ENCODE measurements at places on chromosomes 6 and 20.

DNA sequence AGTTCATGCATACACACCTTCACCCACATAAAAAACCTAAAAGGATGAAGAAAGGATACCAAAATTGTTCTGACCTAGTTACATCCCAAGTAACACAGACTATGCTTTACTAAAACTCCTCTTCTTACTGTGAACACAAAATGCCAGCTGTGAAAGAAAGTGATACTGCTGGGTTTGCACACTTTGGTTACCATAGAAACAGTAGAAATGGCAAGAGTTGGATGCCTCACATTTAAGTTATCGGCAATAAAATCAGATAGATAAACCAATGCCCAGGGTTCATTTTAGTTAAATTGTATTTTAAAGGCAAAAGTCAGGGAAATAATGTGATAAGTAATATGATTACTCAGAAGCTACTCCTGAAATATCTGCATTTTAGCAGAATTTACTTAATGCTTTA, 161.9 kb downstream of the CDK19 start:
- no peak for DNase-seq

DNA sequence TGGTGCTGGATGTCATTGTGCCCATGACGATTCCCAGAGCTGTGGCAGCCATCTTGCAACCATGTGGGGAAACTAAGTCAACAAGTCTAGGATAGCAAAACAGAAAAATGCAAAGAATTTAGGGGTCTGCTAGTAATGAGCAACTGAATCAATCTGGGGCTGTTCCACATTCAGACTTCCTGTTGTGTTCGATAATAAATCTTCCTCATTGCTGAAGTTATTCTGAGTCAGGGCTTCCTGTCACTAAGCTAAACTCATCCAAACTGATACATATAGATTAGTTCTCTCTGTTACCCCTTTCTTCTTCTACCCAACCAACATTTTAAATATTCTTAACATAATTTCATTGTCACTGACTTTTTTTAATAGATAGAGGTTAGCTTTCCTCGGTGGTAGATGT, 205.9 kb downstream of the HACE1 start:
- DNase-seq, result no peak

- peak; percentile 15 for DNase-seq
These were observed at the start of gene SCGN for GRCh38 chr6:25652007-25652515. TSS of gene SCGN (plus strand) at chr6:25652215. CDS start at chr6:25652404, 189 bp downstream.

- no peak for DNase-seq
These were observed 19.8 kb upstream of the CDC5L start for GRCh38 chr6:44367681-44368080.

GRCh38 chr20:40562031-40562430, 127.0 kb downstream of the MAFB start:
- DNase-seq, result no peak

DNA sequence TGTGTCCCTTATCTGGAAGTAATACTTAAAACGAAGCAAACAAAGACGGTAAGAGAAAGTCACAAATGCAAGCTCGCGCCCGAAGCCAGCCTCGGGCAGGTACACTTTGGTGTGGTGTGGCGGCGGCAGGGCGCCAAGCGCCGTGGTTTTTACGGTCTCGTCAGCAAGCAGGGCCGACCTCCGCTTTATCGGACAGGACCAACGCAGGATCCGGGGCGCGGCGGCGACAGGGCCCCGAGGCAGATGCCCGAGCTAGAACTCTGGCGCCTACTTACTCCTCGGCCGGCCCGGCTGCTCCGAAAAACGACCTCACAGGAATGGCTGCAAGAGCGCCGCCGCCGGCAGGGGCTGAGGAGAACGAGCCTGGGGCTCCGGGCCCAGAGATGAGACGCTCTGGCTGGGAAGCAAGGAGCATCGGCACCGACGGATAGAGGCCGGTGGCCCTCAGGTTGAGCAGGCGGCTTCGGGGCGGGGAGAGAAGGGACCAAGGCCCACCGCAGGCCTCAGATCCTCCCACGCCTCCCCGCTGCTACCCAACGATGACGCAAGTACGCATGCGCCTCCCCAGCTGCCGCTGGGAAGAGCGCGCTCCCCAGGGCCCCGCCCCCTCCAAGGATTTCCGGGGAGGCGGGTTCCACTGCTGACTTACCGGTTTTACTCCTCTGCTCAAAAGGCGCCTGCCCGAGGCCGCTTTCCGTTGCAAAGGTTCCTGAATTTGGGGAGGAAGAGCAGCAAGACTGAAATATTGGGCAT, 60.6 kb downstream of the FAM217A start:
- peak; percentile 95 for DNase-seq

- no peak for DNase-seq
These were observed 233.6 kb downstream of the TTLL2 start for GRCh38 chr6:167558246-167559177.

DNA sequence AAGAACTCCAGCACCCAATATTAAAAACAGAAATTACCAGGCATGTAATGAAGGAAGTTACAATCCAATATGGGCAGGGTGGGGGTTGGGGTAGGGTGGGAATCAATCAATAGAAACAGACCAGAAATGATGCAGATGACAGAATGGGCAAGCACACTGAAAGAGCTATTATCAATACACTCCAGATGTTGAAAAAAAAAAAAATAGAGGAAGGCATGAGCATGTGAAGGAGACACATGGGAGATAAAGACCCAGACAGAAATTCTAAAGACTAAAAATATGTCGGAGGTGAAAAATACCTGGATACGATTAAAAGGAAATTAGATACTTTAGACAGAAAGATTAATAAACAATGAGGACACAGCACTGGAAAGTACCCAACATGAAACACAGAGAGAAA, 19.1 kb upstream of the ZC3H12D start:
- no peak for DNase-seq

GRCh38 chr20:38421915-38422314, 13.2 kb downstream of the SNHG17 start:
- no peak for DNase-seq

DNA sequence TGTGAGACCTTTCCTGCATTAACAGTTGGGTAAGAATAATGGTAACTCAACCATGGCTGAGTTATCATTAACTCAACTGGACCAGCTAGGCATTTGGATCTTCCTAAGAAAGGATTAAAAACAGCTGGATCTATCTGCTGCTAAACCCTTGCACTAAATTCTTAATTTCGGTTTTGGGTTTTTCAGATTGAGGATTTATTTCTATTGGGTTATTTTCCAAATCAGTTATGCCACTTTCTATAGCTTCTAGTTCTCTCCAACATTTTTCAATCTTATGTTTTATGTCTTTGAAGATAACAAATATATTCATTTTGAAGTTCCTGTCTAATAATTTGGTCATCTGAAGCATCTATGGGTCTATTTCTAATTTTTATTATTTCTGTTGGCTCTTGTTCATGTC, 92.5 kb downstream of the KIF13A start:
- DNase-seq, result no peak

DNA sequence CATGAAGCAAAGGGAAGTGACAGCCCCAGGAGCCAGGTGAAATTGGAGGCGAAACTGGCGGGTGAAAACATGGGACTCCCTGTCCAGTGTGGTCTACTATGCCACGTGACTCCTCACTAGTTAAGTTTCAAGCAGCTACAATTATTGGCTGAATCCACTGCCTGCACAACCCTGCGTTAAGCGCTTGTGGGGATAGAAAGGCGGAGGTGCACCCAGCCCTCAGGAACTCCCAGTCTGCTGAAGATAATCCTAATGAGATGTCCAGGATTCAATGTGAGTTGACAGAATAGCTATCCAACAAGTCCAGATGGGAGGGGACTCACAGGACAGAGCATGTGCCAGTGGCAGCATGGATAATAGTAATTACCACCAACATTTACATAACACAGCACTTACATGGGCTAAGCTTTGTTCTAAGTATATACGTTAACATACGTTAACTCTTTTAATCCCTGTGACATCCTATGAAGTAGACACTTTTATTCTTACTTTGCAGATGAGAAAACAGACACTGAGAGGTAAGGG, 1.8 kb downstream of the MOCS1 start:
- DNase-seq, result no peak

DNA sequence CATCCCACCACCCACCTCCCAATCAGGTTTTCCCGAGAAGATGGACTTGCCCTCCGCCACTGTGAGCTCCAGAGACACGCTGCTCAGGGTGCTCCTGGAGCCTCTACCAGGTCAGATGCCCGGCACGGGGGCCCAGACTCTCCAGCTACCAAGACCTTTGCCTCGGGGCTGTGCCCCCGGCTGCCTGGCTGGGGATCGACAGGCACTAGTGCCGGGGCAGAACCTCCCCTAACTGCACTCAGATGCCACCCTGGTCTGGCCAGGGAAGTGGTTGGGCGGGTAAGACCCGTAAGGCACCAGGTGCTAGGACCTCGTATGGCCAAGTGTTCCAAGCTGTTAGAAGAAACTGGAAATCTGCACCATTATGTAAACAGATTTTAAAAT, 100.7 kb downstream of the ASXL1 start:
- no peak for DNase-seq

- DNase-seq, result no peak
These were observed 9.2 kb downstream of the CYB5R4 start for GRCh38 chr6:83868639-83869038.

- DNase-seq, result no peak
These were observed 413.3 kb downstream of the MAFB start for GRCh38 chr20:40275738-40276137.

DNA sequence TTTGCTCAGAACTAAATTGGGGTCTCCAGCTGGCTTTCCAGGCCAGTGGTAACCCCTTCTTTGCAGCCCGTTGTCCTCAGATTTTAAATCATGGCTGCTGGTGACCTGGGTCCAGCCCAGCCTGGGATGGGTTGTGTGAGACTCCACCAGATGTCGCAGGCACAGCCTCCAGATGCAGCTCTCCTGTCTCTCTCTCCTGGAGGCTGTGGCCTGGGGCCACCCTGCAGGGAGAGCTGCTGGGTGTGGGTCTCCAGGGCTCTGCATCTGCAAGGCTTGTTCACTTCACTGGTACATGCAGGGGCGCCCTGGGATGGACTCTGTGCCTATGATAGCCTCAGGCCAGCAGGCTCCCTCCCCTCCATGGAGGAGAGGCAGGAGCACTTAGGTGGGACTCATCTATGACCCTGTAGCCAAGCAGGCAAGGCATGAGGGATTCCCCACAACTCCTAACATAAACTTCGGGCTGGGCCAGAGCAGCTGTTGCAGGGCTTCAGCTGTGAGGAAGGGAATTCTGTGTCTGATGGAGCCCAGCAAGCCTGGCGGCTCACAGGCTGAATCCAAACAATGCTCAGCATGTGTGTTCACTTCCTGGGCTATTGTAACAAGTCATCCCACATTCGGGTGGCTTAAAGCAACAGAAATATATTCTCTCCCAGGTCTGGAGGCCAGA, 94.7 kb upstream of the NXT1 start:
- DNase-seq, result no peak

- DNase-seq, result no peak
These were observed 33.5 kb upstream of the RAB23 start for GRCh38 chr6:57255451-57256169.

- DNase-seq, result no peak
These were observed 71.8 kb upstream of the PHACTR2 start for GRCh38 chr6:143605906-143606521.

- no peak for DNase-seq
These were observed 8.8 kb upstream of the TAF8 start for GRCh38 chr6:42041481-42042053.

DNA sequence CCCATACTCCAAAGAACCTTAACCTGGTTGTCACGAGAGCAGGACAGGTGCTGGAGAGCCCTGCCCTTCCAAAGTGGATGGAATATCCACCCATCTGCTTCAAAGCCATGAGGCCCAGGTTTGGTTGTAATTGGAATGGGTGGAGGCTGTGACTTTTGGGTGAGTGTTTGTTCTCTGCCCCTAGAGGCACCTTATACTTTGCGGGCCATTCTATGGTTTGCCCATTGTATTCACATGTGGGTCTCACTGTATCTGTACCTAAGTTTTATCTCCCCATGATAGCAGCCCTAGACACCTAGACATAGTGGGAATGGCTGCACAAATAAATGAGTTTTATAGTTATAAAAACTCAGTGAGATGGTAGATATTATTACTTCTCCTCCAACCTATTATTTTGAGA, 67.1 kb upstream of the NAA20 start:
- DNase-seq, result no peak

Measured in CD4-positive, alpha-beta memory T cell (primary cell).